Epithelial cell of proximal tubule (primary cell): ENCODE measurements at places on chromosomes 13 and 19. TPM values are rescaled to one million over a fixed set of nuclear protein-coding genes. Genes with fewer than 3 reads are reported as not detected.
A peak's percentile ranks its signal among the peaks of the same experiment; 100 is the strongest.

Gene SMIM17
- 0.07 TPM in 1 of 2 replicates, not detected in the other for total RNA-seq

- no peak for DNase-seq
Observed at GRCh38 chr13:110653851-110654250, 38.5 kb downstream of the NAXD start.

DNA sequence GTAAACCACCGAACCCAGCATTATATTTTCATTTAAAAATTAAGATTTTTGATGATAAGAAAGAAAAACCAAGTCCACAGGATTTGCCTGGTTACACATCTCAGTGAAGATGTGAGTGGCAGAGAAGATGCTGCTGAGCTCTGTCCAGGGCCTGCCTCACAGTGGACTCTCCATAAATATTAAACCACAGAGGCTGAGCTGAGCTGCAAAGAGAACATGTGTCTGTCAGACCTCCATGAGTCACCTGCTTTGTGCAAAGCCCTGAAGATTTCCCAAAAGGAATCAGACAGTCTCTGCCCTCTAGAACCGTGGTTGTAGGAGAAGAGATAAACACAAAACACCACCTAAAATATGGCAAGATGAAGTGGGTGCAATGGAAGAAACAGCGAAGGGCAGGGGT lies 127.2 kb upstream of the TSC22D1 start:
- DNase-seq: peak; percentile 39

Gene HRC
- total RNA-seq: not detected in 2 replicates

GRCh38 chr13:52461265-52461664 lies 6.0 kb downstream of the CKAP2 start:
- no peak for DNase-seq

- no peak for DNase-seq
Observed at GRCh38 chr13:104422668-104423067, 1356.5 kb upstream of the SLC10A2 start.

GRCh38 chr19:20840371-20840770 lies 64.3 kb downstream of the ZNF66 start:
- DNase-seq: no peak

DNA sequence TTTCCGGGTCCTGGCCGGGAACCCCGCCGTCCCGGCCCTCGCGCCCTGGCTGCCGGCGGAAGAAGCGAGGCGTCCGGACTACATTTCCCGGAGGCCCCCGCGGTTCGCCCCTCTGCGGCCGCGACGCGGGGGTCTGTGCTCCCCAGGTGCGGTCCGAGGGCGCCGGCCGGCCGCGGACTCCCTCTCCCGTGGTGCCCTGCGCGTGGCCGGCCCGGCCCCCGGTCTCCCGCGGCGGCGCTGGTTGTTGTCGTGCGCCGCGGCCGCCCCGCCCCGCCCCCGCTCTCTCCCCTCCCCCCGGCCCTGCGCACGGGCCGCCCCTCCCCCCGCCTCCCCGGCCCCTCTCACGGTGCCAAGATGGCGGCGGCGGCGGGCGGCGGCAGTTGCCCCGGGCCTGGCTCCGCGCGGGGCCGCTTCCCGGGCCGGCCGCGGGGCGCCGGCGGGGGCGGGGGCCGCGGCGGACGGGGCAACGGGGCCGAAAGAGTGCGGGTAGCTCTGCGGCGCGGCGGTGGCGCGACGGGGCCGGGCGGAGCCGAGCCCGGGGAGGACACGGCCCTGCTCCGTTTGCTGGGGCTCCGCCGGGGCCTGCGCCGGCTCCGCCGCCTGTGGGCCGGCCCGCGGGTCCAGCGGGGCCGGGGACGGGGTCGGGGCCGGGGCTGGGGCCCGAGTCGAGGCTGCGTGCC lies at the start of gene KMT2B:
Gene KMT2B (plus strand): TSS at position 339 of the 680 bp plus-strand sequence. CDS start 16 bp downstream, at position 355.
- no peak for DNase-seq

Gene COL4A2
- 513 and 728 TPM in 2 replicates for total RNA-seq

Gene ZMYM5
- total RNA-seq: 4.1 and 8.0 TPM in 2 replicates

- DNase-seq: no peak
Observed at GRCh38 chr13:112438515-112438914, 62.4 kb downstream of the SPACA7 start.

Gene AZU1
- total RNA-seq: not detected in 2 replicates

DNA sequence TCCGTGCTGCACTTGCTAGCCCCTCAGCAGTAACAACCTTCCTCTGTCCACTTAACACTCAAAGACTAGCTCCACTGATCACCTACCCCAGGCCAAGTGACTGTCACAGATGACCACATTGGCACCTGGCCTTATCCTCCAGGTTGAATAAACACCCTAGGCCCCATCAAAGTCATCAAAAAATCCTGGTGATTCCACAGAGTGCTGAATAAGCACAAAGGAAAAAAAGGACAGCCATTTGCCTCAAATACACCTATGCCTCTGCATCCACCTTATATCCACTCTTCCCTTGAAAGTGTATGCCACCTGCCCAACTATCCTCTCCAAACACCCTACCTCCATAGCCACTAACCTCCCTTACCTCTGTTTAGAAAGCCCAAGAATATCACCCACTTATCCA lies 2.7 kb downstream of the ZNF154 start:
- no peak for DNase-seq

Gene FUT6
- total RNA-seq: not detected in 2 replicates

Gene NCR1
- total RNA-seq: not detected in 2 replicates

- peak; percentile 74 for DNase-seq
Observed at GRCh38 chr13:40149611-40150274, 494.3 kb downstream of the COG6 start.

- no peak for DNase-seq
Observed at GRCh38 chr19:35818445-35818844, 5.8 kb upstream of the PRODH2 start.

- no peak for DNase-seq
Observed at GRCh38 chr13:42875475-42876269, 94.3 kb downstream of the FAM216B start.

GRCh38 chr13:47628666-47629065 lies 372.4 kb downstream of the SUCLA2 start:
- no peak for DNase-seq

DNA sequence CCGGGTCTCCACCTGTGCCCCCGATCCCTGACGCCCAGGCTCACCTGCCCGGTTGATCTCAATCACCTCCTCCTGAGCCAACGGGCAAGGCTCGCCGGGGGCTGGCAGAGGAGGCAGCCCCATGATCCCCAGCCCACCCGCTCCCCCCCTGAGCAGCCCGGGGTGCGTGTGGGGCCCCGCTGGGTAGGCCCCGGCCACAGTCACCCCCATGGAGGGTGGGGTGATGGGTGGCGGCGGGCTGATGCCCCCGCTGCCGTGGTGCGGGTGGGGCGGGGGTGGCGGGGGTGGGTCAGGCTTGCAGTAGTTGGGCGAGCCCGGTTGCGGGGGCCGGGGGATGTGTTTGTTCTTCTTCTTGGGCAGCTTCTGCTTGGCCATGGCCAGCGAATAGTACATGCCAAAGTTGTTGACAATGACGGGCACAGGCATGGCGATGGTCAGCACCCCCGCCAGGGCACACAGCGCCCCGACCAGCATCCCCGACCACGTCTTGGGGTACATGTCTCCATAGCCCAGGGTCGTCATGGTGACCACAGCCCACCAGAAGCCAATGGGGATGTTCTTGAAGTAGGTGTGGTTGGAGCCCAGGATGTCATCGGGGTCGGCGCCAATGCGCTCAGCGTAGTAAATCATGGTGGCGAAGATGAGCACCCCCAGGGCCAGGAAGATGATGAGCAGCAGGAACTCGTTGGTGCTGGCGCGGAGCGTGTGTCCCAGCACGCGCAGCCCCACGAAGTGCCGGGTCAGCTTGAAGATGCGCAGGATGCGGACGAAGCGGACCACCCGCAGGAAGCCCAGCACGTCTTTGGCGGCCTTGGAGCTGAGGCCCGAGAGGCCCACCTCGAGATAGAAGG lies 6.0 kb downstream of the KCNC3 start:
- no peak for DNase-seq

GRCh38 chr19:37829526-37829925 lies 50.1 kb upstream of the ZNF573 start:
- DNase-seq: no peak

Gene SELENOV
- 0.17 TPM in 1 of 2 replicates, not detected in the other for total RNA-seq

Gene OR10H1
- not detected in 2 replicates for total RNA-seq

- DNase-seq: no peak
Observed at GRCh38 chr19:41887711-41888382, 4.9 kb downstream of the ARHGEF1 start.

GRCh38 chr13:96822895-96823294 lies 171.4 kb downstream of the OXGR1 start:
- DNase-seq: no peak

- DNase-seq: no peak
Observed at GRCh38 chr19:18730885-18731513, 47.5 kb downstream of the CRTC1 start.

Gene FAM216B
- total RNA-seq: not detected in 2 replicates

DNA sequence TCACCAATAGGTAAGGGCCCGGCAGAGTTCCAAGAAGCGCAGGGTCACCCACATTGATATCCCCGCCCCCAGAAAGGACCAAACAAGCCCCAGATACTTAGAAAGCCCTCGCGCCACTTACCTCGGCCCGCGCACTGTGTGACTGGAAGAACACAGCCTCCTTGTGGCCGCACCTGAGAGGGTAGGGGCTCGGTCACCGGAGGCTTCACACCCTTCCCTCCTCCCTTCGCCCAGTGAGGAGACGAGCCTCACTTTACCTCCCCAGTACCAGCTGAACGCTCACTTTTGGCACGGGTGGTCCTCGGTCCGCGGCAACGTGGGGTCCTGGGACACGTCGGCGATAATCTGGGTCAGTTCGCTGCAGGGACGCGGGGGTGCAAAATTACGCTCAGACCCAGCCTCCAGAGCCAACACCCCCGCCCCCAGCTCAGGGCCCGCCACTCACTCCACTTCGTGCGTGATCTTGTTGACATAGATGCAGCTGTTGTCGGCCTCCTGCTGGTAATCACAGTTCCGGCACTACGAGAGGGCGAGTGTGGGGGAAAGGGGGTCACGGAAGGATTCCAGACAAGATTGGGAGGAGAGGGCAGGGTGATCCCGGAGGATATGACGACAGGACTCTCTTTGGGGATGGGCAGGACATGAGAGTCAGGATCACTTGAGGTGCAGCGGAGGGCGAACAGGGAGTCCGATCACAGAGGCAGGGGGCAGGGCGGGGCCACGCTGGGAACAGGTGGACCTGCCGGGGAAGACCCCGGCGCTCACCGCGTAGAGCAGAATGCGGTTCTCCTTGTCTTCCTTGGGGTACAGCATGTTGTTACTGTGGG lies 568 bp downstream of the POLR2I start:
- DNase-seq: no peak

GRCh38 chr13:105670179-105670990 lies 865.1 kb downstream of the EFNB2 start:
- DNase-seq: peak; percentile 81

Gene C19orf81
- total RNA-seq: 9.6 TPM in 1 of 2 replicates, not detected in the other

GRCh38 chr13:53012707-53013106 lies 15.9 kb upstream of the OLFM4 start:
- no peak for DNase-seq

Gene APOC4
- not detected in 2 replicates for total RNA-seq

DNA sequence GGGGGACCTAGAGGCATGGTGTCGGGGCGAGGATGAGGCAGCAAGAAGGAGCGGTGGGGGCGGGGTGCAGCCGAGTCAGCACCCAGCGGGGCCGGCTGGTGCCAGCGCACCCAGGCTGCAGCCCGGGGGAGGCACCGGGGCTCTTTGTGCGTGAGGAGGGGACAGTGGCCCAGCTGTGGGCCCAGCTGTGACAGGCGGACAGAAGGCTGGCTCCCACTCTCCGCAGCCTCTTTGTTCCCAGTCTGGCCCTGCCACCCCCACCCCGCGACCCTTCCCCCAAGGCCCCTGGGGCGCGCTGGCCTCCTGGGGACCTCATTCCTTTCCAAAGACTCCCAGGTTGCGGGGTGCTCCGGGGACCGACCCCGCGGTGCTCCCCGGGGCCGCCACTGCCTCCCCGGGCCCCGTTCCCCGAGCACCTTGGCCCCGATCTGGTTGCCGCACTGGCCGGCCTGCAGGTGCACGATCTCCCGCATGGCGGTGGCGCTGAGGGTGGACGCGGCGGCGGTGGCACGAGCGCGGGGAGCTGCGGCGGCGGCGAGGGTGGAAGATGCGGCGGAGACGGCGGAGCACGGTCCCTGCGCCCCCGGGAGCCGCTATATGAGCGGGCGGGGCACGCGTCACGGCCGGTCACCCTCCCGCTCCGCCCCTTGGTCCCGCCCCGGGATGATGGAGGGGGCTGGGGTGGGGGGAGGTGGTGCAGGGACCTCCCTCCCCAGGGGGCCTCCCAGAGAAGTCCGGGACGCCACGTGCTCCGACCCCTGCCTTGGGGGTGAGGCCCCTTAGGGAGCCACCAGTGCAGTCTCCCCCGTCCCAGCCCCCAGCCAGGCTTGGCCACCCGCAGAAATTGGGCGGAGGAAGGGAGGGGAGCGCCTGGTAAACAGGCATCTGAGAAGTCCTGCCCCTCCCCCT lies at the start of gene TUBB4A:
Gene TUBB4A (minus strand): TSS at position 570 of the 909 bp plus-strand sequence. CDS start 97 bp downstream, at position 473.
- no peak for DNase-seq

- DNase-seq: no peak
Observed at GRCh38 chr19:56811480-56811879, 29.0 kb downstream of the PEG3 start.

Gene OR7A17
- total RNA-seq: not detected in 2 replicates

GRCh38 chr13:97538203-97538602 lies 104.2 kb downstream of the RAP2A start:
- DNase-seq: no peak

Gene TNFRSF19
- 7.3 and 8.4 TPM in 2 replicates for total RNA-seq

- peak; percentile 57 for DNase-seq
Observed at GRCh38 chr13:49859560-49859959, 67.1 kb upstream of the KPNA3 start.

Gene RASIP1
- 3.5 and 6.9 TPM in 2 replicates for total RNA-seq
